Stimulated activated CD8-positive, alpha-beta memory T cell treated with anti-CD3 and anti-CD28 coated beads, Interleukin-15, amount 100 ng/mL, for 24 hours (primary cell): ENCODE measurements at places on chromosomes 3 and 15.

DNA sequence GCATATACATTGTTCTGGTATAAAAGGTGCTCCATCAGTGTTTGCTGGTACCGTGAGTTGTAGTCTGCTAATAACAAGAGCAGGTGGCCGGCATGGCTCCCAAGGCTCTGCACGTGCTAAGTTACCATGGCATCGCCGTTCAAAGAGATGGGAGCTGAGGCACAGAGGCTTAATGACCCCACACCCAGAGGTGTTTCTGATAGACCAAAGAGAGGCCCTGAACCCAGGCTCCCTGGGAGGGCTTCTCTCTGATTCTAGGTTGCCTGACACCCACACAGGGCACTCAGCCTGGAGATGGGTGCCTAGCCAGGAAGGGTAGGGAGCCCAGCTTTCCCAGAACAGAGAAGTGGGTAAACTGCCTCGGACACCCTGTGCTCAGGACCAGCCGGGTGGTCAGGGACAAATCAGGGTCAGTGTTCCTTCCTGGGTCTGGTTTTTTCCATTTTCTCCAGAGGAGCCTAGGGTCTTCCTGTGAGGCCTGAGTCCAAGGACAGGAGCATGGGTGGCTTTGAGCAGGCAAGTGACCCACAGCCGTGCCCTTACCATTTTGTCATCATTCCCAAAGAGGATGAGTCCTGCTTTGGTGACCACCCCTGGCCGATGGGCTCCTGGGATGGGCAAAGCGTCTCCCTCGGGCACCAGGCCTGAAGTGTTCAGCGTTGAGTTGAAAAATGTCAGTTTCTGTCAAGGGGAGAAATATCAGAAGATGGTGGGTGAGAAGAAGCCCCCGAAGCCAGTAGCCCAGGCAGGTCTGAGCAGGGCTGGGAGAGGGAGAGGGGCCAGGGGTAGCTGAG is 27.3 kb downstream of the ALDH1L1 start:
- no peak for DNase-seq

DNA sequence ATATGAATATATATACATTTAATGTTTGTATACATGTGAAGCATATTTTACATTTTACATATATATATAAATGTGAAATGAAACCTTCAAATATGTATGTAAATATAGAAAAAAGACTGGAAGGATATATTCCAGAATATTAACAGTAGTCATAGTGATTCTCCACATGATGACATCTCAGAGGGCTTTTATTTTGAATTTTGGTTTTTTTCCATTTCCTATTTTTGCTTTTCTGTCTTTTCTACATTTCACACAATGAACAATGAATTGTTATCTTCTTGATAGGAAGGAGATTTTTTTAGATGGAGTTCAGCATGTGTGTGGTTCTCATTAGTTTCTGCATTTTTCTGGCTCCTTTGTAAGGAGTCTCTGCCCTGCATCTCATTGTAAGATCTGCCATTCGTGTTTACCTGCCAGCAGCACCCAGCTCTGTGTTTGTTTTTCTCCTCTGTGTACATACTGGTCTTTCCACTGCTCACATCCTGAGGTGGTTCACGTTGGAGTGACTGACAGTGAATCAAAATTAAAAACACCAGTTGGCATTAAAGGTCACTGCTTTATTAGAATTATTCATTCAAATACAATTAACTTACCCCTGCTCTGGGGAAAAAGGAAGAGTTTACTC is 425.3 kb upstream of the MDFIC2 start:
- no peak for DNase-seq

DNA sequence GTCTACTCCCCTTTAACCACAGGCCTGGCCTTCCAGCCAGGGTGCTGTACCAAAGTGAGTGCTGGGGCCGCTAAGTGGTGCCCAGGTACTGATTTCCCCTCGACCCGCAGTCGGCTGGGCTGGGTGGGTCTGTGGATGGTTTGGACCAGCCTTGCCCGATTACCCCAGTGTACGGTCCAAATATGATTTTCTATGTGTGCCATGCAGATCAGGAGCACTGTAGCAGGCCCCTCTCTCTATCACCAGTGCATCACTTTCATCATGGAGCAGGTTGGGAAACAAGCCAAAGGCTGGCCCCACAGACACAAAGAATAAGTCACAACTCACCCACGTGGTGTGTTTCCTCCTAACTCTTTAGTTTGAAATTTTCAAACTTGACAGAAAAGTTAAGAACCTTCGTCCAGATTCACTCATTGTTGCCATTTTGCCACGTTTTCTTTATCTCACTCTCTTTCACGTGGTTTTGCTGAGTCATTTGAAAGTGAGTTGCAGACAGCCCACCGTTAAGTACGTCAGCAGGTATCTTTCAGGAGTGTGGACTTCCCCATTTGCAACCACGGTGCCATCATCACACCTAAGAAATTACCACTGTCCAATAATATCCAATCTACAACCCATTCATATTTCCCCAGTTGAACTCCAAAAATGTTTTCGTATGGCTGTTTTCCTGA is 37.0 kb downstream of the ZNF710 start:
- DNase-seq: no peak

DNA sequence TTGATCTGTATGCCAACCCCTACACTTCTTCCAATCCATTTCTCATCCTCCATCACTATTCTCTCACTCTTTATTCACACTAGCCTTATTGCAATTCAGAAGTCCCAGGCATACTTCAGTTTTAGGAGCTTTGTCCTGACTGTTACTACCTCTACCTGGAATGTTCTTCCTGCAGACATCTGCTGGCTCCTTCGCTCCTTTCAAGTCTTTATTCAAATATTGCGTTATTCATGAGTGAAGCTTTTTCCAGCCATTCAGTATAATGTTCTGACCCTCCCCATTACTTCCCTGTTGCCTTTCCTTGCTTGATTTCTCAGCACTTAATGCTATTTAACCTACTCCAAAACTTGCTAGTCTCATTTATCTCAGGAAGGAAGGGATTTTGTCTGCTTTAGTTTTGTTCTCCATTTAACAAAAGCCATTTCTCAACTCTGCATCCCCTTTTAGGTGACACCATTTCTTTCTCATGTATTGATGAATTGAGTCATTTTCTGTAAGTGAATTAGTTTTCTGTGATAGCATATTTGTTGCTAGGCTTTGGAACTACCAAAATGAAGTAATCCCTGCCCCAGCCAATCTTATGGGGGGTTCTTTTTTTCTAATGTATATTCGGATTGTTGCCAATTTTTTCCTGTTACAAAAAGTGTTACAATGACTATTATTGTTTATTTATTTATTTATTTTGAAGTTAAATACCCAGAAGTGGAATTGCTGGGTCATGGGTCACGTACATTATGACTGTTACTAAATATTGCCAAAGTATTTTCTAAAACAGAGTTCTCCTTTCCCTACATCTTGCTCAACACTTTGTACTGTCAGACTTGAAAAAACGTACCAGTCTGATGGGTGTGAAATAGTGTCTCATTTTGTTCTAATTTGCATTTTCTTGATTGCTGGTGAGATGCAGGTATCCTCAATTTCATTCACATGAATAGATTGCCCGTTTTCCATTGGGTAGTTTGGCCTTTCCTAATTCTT is 9.4 kb downstream of the ATP11B start:
- no peak for DNase-seq

DNA sequence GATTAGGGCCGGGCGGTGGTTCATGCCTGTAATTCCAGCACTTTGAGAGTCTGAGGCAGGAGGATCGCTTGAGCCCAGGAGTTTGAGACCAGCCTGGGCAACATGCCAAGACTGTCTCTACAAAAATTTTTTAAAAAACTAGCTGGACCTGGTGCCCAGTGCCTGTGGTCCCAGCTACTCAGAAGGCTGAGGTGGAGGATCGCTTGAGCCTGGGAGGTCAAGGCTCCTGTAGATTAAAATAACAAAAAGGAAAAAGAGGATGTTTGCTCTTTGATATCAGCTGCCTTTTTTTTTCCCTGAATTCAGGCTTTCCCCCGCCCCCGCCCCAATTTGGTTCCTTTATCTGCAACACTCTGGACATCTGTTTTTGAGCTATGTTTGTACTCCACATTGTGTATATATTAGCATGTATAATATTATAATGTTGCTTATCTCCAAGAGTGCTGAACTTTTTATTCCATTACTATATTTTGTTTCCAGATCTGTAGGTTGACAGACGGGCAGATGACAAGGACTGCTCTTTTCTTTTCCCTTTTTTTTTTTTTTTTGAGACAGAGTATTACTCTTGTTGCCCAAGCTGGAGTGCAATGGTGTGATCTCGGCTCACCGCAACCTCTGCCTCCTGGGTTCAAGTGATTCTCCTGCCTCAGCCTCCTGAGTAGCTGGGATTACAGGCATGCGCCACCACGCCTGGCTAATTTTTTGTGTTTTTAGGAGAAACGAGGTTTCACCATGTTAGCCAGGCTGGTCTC is 4.6 kb downstream of the SNAP23 start:
- no peak for DNase-seq

DNA sequence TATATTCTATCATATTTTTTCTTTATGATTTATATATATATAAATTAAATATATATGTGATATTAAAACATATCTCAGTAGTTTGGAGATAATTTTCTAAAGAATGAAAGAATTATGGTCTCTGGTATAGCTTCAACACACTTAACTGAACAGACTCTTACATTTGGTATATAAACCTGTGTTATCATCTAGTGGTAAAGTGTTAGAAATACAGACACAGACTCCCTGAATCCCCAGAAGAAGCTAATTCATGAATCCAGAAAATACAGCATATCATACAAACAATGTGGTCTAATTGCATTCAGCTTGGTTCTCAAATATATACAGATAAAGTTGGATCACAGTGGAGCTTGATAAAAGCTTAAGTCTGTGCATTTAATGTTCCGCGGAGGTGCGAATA is 1100.4 kb downstream of the ROBO2 start:
- no peak for DNase-seq

DNA sequence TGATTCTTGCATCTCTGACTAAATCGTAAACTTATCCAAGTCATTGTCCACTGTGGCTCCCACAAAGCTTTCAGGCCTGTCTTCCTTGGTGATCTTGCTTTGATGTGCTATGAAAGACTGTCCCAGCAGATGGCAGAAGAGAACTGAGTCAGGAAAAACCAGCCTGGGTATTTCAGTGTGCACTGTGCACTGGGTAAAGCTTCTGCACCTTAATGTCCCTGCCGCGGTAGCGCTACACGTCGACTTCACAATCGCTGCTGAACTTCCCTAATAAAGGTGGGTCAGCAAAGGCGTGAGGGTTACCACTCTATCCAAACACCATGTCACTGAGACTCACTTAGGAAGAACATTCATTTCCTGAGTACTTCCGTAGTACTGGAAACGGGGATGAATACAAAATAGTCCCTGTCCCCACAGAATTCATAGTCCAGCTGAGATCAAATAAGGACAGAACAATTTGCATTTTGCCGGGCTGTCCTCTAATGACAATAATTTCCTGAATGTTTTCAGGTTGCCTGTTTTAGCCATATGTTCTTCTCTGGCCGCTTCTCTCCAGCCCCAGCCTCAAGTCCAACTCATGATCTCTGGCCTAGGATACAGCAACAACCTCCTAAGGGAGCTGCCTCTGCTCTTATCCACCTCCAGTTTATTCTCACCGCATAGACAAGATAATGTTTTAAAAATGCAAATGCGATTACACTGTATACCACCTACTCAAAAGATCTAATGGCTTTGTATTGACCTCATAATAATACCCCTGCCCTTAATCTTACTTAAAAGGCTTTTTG is 83.6 kb upstream of the AKAP13 start:
- DNase-seq: no peak

DNA sequence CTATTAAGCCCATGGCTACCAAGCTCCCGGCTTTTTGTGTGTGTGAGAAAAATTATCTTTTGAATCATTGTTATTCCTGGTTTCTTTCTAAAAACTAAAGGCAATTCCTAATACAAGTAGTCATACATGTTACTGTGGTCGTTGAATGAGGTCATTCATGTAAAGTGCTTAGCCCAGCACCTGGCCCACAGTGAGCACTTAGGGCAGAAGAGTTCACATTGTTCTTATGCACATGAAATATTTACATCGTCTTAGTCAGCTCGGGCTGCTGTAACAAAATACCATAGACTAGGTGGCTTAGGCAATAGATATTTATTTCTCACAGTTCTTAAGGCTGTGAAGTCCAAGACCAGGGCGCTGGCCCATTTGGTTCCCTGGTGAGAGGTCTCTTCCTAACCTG is 216.1 kb downstream of the SHQ1 start:
- no peak for DNase-seq

DNA sequence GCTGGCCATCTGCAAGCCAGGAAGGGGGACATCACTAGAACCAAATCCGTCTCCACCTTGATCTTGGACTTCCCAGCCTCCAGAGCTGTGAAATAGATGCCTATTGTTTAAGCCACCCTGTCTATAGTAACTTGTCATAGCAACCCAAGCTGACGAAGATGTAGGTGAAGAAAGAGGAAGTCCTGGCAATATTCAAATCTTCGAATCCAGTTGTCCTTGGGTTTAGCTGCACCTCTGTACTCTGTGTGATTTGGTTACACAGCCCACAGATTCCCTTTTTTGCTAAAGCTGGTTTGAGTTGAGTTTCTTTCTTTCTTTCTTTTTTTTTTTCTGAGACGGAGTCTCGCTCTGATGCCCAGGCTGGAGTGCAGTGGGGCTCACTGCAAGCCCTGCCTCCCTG is 68.0 kb upstream of the XCR1 start:
- DNase-seq: no peak

- DNase-seq: no peak
Observed at GRCh38 chr15:28101983-28102441, 2.9 kb upstream of the OCA2 start.
